ENCODE measurements at places on chromosomes 5 and 9.

DNA sequence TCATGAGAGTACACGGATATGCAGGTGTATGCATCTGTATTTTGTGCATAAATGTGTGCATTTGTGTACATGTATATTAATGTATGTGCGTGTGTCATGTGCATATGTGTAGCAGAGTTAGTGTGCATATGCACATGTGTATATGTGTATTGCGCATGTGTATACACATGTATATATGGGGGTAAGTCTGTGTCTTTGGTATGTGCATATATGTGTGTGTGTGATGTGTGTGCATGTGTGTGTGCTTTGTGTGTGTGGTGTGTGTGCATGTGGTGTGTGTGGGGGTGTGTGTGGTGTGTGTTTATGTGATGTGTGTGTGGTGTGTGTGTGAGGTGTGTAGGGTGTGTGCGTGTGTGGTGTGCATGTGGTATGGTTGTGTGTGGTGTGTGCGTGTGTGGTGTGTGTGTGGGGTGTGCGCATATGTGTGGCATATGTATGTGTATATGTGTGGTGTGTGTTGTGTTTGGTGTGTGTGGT is 13.1 kb upstream of the CTSL start:
- no peak for DNase-seq

GRCh38 chr9:121362813-121363621 is 7.0 kb downstream of the STOM start:
- no peak for DNase-seq

GRCh38 chr5:131534974-131535373 is 100.1 kb downstream of the RAPGEF6 start:
- DNase-seq = no peak

GRCh38 chr5:134248256-134248655 is 22.4 kb upstream of the PPP2CA start:
- no peak for DNase-seq

DNA sequence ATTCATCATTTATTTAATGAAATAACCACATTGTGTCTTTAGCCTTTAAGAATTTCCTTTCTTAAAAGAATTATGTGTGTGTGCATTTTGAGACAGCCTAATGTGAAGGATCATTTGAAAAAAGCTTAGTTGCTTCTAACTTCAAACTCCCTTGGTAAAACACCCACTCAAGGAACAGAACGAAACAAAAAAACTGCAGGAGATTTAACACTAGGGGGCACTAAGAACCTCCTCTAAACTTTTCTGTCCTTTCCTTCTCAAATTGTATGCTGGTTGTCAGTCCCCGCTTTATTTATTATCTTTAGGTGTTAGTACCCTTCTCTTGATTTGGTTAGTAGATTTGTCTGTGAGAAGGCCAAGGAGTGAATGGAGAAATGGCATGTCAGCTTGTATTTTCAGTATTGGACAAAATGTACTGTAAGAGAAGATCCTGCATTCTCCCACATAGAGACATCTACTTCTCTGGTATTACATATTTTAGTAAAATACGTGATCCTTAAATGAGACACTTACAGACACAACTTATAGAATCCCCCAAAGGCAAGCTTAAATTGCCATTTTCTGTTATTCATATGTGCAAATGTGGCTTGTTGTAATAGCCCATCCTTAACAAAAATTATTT is 229.7 kb downstream of the MRPS30 start:
- DNase-seq = no peak

- no peak for DNase-seq
Observed at GRCh38 chr5:95619514-95620029, 315 bp upstream of the GPR150 start.

GRCh38 chr9:68844631-68845612 is 139.9 kb downstream of the PIP5K1B start:
- no peak for DNase-seq

DNA sequence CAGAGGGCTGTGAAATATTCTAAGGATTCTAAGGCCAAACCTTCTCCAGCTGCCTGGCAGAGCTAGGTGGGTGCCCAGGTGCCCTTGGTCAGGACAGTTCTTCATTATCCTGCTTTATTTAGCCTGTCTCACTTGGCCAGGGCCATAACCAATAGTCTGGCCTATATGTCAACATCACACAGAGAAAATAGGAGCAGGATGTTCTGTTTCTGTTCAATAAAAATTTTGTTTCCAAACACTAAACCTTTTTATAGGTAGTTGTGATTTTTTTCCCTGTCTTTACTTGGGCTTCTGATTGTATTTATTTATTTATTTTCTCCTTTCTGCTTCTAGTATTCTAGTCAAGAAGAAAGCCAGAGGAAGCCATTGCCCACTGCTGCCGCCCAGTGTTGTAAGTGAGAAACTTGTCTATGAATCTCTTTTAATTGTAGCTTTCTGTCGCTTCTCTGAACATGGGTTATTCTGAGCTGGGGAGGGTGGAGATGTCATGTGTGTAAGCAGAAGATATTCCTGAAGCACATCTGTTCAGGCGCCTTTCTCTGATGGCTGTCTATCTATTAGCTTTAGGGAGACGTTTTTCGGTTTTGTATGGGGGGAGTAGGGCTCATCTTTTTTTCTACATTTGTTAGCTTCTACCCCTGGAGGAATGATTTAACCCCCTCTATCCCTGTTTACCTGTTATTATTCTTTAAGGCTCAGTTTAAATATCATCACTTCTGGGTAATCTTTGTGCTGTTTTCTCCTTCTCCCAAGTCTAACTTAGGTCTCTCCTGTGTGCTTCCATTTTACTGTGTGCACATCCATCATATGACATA is 97.1 kb downstream of the UNC13B start:
- no peak for DNase-seq

DNA sequence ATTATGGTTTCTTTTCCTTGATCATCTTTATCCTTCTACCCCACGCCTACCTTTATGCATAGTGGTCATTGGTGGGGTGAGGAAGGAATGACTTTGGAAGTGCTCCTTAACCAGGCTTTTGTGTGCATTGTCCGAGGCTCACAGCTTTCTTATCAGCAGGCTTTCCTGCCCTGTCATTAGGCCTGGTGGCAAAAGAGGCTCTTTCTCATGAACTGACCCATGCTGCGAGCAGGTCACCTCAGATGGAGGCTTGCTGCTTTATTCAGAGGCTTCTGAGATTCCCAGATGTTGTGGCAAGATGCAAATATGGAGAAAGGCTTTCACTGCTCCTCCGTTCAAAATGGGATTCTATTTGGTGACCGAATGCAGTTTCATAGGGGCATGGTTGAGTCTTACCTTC is 57.4 kb upstream of the DMRTA1 start:
- DNase-seq = no peak

DNA sequence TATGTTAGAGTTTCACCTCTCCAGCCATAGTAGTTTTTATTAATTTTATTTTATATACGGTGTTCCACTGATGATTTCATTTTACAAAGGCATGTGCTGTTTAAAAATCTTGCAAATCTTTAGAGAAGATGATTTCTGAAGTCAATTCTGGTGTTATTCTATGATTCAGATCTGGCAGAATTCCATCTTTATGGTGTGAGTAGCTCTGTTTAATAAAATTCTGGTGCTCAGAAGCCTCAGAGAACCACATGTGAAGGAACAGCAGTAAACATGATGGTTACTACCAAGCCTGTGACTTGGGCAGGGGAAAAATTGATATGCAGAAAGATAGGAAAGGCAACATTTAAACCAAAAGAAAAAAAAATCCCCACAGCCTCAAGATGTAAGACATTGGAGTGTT is 299.7 kb downstream of the NPR3 start:
- DNase-seq = no peak

DNA sequence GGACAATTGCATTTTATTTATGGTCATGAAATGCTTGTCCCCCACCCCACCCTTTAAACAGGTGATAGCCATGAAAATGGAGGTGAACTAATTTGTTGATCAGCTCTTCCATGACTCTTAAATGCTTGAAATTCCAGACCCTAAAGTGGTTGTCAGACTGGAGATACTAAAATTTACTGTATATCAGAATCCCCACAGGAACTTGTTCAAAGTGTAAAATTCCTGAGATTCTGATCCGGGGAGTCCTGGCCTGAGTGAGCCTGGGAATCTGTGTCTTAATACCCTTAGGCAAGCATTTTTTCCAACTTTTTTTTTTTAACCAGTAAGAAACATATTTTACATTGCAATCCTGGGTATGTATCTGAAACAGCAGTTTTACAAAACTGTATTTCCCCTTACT is 4.7 kb downstream of the SKP2 start:
- no peak for DNase-seq

- no peak for DNase-seq
Observed at GRCh38 chr5:132830436-132831094, at the start of gene SHROOM1. SHROOM1 (minus strand) TSS chr5:132830647; CDS start chr5:132826140, 4,507 bp downstream.

DNA sequence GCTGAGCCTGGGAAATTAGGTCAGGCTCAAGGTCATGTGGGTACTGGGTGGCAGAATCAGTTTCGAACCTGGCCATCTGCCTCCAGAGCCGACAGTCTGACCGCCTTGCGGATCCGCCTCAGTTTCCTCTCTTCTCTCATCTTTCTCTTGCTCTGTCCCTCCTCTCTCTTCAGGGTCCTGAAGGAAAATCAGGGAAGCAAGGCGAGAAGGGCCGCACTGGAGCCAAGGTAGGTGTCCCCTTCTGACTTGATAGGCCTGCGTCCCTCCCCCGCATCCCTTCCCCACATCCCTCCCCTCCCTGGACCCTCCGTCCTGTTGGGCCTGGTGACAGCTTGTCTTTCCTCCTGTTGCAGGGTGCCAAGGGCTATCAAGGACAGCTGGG is 40.8 kb upstream of the ORM1 start:
- DNase-seq = no peak

DNA sequence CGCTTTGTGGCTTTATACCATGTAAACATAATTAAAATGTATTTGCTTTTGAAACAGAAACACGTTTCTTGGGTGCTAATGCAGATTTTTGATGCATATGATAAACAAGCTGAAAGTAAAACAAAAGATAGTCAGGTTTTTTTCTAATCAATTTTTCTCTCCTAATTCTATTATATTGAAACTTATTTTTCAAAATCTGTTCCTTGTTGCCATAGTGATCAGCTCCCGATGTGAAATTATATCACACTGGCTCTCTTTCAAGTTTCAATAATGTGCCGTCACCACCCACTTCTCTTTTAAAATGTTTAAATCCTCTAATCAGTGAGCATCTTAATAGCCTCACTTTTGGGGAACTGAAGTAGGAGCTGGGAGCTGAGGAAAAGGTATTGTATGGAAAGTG is 36.4 kb upstream of the DAPK1 start:
- DNase-seq = no peak

DNA sequence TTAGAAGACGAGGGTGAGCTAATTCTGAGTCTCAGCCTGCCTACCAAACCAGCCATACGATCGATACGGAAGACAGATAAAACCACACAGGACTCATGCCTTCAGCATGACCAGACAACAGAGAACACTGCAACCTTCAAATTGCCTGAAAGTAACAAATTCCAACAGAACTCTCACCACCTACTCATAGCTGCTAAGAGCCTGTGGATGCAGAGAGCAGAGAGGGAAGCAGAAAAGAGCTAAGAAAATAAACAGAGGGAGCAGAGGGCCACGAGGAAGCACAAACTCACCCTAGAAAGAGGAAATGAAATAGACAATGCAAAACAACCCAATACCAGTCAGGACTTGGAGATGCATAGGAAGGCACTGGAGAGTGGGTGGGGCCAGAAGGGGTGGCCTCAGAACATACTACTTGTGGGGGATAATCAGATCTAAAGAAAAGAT is 86.7 kb upstream of the TAS2R1 start:
- no peak for DNase-seq

DNA sequence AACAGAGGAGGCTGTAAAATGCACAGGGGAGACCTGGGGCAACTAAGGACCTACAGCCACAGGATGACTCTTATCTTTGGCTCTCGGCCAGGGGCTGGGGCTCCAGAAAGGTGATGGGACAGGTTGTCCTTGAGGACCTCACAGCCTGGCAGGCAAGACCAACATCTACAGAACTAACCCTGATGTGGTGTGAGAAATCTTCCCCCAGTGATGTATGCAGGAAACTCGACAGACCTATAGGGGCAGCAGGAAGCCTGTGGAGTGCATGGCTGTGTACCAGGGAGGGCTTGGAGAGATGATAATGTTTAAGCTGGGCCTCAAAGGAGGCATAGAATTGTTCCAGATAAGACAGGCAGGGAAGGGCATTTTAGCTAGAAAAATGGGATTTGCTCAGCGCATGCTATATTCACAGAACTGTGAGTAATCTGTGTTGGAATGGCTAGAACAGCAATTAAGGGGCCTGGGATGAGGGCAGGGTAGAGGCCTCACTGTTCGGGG is 68.5 kb upstream of the SLC25A51 start:
- no peak for DNase-seq

DNA sequence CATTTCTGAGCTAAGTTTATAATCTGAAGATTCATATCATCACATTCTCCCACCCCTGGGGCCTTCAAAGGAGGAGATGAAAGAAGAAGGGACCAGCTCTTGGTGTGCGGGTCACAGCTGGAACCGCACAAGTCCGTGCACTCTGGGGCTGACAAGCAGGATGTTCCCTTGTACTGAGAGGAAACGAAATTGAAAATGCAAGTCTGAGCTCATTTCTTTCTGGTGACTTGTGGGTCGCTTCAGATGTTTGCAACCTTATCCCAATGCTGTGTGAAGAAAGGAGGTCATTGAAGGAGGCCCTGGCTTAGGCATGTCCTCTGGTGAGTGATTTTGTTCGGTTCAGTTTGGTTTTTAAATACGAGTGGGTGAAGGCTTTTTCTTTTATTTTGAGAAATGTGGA is 59.6 kb downstream of the C9orf152 start:
- no peak for DNase-seq

GRCh38 chr5:27458287-27458686 is 419.9 kb upstream of the CDH9 start:
- no peak for DNase-seq

- DNase-seq = no peak
Observed at GRCh38 chr5:18393565-18394442, 759.5 kb downstream of the TAF11L14 start.

DNA sequence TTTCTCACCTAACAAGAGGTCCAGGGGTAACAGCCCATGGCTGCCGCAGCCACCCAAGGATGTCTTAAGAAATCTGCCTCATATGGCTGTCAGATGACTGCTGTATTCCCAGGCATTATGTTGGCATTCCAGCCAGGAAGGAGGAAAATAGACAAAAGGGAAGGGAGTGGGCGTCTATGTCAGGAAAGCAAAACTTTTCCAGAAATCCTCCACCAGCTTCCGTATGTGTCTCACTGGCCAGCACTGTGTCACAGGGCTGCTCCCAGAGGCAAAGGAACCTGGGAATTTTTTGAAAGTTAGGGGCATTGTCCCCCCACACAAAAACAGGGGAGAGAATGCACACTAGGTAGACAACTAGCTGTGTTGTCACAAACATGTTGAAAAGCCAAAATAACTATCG is 7.3 kb downstream of the BHMT2 start:
- DNase-seq = no peak

GRCh38 chr5:157050050-157050449 is 8.9 kb downstream of the HAVCR1 start:
- DNase-seq = no peak

GRCh38 chr9:7154003-7154619 is 396.3 kb downstream of the KDM4C start:
- DNase-seq = no peak

- DNase-seq = no peak
Observed at GRCh38 chr5:318341-318897, 3.1 kb upstream of the AHRR start.

GRCh38 chr9:13919401-13919800 is 394.5 kb downstream of the NFIB start:
- no peak for DNase-seq

GRCh38 chr9:134276453-134277245 is 49.6 kb upstream of the RXRA start:
- DNase-seq = no peak

GRCh38 chr9:37696528-37696927 is 45.8 kb downstream of the FRMPD1 start:
- no peak for DNase-seq

Measured in cortex of kidney (tissue), 1 donor.